NCI-H2081 (cell line): ENCODE measurements at places on chromosomes 7 and 10.

- DNase-seq: peak; percentile 57
Observed at GRCh38 chr10:128150045-128150493, 23.8 kb upstream of the MKI67 start.

- DNase-seq: no peak
Observed at GRCh38 chr10:3111621-3112163, 44.3 kb downstream of the PFKP start.

- no peak for DNase-seq
Observed at GRCh38 chr10:54576541-54576940, 224.5 kb downstream of the PCDH15 start.

DNA sequence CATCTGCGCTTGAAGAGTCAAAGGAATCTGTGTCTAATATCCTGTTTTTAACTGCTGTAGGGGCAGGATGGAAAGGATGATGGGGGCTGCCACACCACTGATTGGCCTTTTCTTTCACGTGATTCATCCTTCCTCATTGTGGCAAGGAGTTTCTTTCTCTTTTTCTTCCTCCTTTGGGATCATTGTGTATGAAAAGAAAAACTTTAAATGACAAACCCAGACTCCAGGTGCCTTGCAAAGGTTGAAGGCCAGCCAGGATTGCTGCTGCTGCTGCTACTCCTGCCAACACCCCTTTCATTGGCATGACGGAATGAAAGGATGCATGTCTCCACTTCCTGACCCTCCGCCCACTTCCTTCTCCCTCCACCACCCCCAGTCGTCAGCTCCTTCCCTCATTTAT, 6.5 kb upstream of the OIT3 start:
- DNase-seq: no peak

DNA sequence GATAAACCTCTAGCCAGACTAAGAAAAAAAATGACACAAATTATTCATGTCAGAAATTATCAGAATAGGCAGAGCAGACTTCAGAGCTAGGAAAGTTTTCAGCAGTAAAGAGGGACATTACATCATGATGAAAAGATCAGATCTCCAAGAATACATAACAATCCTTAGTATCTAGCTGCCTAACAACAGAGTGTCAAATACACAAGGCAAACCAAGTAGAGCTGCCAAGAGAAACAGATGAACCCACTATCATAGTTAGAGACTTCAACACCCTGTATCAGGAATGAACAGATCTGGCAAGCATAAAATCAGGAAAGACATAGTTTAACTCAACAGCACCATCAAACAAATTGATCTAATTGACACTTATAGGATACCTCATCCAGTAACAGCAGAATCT, 92.3 kb downstream of the NKX6-2 start:
- DNase-seq: no peak
